ENCODE measurements at places on chromosomes 4 and X.

DNA sequence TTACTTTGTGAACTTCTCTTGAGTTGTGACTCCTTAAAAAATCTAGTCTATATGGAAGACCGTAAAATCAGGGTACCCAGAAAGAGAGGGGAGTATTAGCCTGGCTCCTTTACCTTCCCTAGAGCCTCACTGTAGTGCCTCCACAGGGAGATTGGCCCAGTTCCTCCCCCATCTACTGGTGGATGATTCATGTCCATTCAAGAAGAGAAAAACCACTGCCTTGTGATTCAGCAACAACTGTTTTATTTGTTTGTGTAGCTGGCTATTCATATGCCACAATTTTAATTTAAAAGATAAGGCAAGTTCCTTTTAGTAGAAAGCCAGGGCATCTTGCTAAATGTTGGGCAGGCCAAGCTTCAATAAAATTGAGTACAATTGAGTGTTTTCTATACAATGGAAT lies 221.8 kb upstream of the KCNIP4 start:
- DNase-seq = no peak

- DNase-seq = no peak
Observed at GRCh38 chr4:138927072-138927471, 88.5 kb upstream of the NOCT start.

DNA sequence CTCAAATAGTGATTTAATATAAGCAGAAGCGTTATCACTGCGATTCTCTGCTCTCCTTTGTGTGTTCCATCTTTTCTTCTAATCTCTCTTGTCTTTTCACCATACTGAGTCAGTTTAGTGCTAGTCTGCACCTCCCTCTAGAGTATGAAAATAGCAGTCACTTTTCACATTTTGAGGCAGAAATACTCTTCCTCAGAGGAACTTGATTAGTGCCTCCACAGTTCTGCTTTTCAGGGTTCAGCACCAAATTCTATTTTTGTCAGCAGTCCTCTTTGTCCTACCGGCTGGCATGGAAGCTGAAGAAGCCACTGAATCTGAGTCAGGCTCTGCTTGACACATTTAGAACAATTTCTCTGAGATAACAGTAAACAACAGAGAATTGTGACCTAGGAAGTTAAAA lies 49.7 kb upstream of the ANKRD17 start:
- DNase-seq = no peak

DNA sequence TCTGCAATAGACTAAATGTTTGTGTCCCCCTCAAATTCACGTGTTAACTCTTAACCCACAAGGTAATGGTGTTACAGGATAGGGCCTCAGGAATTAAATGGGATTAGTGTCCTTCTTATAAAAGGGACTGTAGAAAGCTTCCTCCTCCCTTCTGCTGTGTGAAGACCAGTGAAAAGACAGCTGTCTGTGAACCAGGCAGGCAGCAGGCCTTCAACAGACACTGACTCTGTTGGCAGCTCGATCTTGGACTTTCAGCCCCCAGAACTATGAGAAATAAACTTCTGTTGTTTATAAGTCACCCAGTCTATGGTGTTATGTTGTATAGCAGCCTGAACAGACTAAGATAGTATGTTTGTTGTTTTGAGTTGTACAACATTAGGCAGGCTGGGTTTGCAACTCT lies 208.1 kb downstream of the GBA3 start:
- no peak for DNase-seq

DNA sequence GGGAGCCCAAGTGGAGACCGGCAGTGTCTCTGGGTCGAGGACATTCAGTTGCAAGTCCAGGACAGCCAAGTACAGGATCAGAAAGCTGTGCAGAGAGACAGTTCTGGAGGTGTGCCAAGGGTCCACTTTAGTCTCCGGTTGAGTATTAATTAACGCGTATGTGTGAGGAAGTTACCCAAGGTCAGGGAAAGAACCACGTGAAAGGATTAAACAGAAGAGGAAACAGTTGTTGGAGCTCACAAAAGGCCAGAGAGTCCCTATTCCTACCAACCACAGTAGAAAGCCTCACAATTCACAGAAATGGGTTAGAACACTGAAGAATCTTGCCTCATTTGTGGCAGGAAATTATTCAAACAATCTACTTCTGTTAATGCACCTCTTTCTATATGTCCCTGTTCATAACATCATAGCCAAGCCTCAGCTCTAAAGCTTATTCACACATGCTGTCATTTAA lies 17.9 kb upstream of the NSUN7 start:
- DNase-seq = no peak

DNA sequence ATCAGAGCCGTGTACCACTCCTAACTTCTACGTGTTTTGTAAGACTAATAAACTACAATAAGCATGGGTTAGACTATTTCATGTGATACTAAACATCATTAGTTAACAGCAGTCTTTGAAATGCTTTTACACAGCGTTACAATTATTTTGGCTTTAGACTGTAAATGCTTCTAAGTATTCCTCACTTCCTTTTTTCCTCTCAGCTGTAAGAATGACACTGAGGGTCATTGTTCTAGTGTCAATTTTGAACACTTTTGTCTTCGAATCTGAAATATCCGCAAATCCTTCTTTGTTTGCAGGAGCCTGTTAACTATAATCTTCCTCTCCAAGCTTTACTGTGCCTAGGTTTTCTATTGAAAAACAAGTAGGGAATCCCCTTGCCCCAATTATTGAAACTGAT lies 1.5 kb downstream of the ABCE1 start:
- DNase-seq = no peak
